T-helper 9 cell (primary cell): ENCODE measurements at places on chromosomes 7 and 10.

- no peak for DNase-seq
These were observed 8.0 kb downstream of the VSTM4 start for GRCh38 chr10:49107111-49107886.

GRCh38 chr7:124251636-124252035, 218.8 kb upstream of the TMEM229A start:
- no peak for DNase-seq

- DNase-seq, result no peak
These were observed 1.8 kb upstream of the ATG9B start for GRCh38 chr7:151025924-151026671.

- DNase-seq, result no peak
These were observed 80.5 kb downstream of the TNS3 start for GRCh38 chr7:47501406-47501805.

- no peak for DNase-seq
These were observed 334.4 kb upstream of the CACNA2D1 start for GRCh38 chr7:82778021-82778420.

GRCh38 chr10:71575451-71575850, 144.1 kb downstream of the C10orf105 start:
- DNase-seq, result no peak

- DNase-seq, result no peak
These were observed 17.4 kb downstream of the TECPR1 start for GRCh38 chr7:98234429-98235147.

DNA sequence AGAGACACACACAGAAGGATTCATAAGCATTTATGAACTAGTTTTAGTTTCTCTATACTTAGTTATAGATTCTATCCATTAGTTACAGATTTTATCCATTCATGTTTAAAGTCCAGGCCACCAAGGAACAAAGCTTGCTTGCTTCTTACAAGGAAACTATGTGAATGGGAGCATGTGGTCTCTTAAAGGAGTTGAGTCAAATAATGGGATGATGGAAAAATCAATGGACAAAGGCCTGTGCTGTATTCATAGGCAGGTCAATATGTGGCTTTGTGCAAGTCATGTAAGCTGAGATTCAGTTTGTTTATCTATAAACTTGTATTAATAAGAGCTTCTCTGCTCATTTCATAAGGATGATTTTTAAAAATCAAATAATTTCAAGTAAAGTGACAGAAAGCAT, 172.8 kb upstream of the CDK1 start:
- DNase-seq, result no peak

DNA sequence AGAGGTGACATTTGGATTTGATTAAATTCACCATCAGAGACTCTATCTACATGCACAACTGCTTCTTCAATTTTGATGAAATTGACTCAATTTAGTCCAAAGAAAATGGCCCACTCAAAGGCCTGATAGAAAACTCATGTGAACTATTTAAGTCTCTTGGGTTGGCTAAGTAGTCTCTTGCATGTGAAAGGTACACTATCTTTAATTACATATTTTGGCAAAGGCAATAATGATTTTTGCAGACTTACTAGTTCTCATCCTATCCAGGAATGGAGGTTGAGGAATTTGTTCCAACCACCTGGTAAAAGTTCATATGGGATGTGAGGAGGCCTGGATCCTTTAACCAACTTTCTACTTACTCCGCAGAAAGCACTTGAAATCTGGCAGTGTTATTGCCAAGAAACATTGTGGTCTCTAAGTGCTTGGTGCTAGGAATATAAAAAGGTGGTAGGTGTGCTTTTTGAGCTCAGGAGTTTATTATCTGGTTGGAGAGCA, 618.6 kb upstream of the MKI67 start:
- no peak for DNase-seq

DNA sequence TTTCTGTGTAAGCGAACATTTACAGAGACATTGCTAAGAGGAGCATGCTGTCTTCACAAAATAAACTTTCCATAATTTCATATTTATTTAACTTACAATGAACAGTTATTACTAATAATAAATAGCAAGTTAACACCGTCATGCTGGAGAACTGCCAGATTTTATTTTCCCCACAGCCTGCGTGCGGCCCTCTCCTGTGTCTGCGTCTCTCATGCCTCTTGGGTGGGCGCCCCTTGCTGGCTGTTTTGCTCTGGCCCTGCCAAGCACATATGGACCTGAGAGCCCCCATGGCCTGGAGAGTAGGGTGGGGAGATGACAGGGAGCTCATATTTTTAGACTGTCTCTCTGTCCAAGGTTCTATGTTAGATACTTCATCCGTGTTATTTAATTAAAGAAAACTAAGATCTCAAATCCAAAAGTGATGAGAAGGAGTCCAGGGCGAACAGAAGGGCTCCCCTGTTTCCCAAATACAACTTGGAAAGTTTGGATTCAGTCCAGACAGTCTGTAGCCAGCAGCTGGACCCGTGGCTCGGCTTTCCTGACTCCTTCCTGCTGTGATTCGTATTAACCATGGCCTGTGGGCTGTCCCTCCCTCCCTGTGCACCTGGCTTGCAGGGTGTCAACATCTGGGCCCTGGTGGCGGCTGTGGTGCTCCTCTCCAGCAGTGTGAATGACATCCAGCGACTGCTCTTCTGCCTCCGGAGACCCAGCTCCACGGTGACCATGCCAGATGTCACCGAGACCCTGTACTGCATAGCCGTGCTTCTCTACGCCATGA, 20.5 kb downstream of the FBH1 start:
- no peak for DNase-seq

GRCh38 chr10:118458957-118459641, 117.0 kb upstream of the FAM204A start:
- no peak for DNase-seq

DNA sequence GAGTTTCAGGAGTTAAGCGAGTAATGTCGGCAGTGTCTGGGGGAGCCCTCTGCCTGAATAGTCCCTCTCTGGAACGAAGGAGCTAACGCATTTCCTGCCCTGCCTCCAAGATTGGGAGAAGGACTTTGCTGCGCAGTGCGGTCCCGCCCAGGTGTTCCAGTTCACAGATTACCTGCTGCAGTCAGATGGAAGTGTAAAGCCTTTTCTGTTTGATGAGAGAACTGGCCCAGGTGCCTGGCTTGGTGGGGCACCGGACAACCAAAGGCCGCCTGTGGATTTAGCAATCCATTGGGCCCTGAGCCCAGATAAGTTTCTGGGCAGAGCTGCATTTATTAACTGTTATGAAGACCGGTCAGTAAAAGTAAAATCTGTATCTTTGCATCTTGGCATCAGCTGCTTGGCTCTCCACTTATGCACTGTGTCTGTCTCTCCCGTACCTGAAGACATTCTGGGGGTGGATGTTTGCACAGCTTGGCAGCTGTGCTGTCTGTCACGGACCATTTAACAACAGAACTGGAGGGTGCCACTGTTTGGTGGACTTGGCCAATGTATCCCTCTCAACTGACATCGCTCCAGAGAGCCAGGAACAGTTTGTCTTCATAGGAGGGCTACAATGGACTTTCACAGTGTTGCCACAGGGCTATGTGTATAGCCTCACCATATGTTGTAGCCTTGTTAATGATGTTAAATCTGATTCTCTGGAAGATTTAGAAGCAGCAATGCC, 654.7 kb upstream of the ZWINT start:
- no peak for DNase-seq

- DNase-seq, result no peak
These were observed 50.4 kb downstream of the IMMP2L start for GRCh38 chr7:111511845-111512244.

DNA sequence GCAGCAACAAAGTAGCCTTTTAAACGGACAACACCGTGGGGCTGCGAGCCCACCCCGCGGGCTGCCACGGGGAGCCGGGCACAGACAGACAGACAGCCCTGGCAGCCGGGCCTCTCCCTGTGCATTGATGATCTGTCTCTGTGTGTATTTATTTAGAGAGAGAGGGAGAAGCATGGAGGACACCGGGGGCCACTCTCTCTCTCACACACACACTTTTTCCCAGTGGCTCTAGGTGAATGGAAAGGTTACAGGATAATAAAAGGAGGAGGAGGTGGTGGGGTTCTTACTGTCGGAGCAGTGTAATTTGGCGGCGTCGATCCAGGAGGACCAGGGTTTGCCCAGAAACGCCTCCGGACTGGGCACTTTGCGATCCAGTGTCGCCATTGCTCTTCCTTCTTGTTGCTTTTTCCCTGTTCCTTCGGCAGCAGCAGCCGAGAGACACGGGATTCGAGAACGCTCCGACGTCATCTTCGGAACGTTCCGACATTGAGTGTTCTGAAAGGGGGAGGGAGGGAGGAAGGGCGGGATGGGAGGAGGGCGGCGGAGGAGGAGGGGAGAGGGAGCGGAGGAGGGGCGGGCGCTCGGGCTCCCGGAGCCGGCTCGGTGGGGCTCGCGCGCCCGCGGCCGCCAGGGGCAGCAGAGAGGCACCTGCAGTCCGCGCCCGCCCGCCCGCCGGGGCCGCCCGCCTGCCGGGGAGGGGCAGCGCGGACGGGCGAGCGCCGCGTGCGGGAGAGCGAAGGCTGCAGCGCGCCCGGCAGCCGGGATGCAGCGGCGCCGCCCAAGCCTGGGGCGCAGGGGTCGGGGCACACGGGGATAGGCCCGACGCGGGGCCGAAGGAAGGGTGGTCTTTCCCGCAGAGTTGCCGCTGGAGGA, at the start of gene ATXN7L1:
TSS of gene ATXN7L1 (minus strand) at position 509 of the 873 bp plus-strand sequence. CDS start at position 468, 41 bp downstream.
- peak; percentile 92 for DNase-seq

DNA sequence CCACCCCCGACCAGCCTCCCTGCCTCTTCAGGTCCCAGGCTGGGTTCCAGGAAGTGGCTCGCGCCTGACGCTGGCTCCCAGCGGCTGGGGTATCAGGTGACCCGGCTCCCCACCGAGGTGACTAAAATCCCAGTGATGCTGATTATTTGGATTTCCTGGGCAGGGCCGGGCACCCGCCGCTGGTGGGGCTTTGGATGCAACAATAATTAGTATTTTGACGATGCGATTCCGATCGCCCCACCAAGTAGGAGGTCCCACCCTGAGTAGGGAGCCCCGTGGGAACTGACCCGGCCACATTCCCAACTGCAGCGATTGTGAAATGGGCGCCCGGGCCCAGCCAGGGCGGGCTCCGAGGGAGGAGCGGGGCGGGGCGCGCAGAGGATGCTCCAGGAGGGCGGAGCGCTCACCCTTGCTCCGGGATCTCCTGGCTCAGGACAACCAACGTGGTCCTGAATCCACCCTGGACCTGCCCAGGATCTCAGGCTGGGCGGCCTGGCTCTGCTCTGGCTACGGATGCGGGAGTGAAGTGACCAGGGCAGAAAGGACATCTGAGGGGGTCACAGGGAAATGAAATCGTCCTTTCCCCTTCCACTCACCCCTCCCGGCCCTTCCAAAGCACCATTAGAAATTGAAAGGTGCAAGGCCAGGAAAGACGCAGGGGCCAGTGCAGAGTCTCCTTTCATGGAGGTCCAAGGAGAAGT, 32.6 kb downstream of the DUSP5 start:
- DNase-seq, result no peak

DNA sequence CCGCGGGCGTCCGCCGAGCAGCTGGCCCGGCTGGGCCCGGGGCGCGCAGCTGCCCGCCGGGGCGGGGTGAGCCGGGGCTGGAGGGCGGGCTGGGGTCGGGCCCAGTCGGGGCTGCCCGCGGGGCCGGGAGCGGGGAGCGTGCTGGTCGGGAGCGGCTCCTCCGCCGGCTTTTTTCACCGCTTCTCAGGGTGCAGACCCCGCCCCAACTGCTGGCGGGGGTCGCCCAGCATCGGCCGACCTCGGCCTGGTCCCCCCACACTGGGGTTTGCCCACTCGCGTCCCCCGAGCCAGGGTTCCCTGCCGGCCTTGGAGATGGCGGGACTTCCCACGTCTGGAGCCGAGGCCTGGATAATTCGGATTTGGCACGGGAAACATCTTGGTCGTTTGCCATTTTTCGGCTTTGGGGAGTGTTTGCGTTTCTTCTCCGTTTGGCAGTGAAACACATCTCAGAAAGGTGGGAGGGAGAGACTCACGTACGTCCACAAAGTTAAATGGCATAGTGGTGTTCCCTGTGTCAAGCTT, 432 bp downstream of the TMEM248 start:
- DNase-seq, result peak; percentile 4

GRCh38 chr7:28107960-28108359, 72.6 kb downstream of the JAZF1 start:
- no peak for DNase-seq

GRCh38 chr7:115435178-115435577, 513.3 kb downstream of the MDFIC start:
- DNase-seq, result no peak

GRCh38 chr7:30930621-30931020, 19.0 kb downstream of the AQP1 start:
- no peak for DNase-seq

GRCh38 chr10:11530806-11531205, 80.6 kb downstream of the USP6NL start:
- DNase-seq, result no peak

DNA sequence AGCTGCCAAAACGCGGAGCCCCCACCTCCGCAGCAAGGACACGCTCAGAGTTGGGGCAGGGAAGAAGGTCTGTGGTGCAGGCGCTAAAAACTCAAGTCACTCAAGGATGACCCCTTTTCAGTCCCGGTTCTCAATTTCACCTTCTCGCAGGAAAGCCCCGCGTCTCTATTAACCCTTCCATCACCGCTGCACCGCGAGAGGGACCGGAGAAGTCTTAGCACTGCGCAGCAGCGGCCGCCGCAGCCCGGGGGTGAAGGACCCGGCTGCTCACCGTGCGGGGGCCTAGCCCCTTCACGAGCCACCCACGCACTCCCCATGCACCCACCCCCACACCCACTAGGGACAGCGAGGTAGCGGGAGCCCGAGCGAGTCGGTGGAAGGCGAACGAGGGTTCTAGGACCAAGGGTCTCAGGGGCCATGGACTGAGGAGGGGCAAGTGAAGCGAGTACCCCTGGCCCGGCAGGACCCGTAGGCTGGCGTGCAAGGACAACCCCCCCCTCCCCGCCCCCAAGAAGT, 162.9 kb downstream of the SH3PXD2A start:
- DNase-seq, result peak; percentile 20

DNA sequence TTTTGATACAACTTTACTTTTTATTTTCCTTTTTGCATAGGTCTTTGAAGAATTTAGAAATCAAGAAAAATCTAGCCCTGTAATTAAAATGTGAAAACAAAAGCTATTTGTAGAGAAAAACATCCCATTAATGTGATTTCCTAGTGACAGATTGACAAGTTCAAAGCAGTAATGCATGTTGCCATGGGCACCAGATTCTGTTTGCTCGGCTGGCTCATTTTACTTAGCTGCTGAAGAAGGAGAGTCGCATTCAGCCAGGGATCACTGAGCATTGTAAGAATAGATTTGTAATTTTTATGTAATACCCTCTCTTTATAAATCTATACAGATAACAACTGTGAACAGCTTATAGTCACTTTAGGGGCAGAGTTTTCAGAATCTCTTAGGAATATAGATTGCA, 28.5 kb downstream of the DNAJB9 start:
- DNase-seq, result no peak

GRCh38 chr10:21724687-21725367, 190.8 kb downstream of the MLLT10 start:
- peak; percentile 15 for DNase-seq

GRCh38 chr7:116986611-116987565, 33.6 kb downstream of the ST7 start:
- DNase-seq, result no peak
